ENCODE measurements at places on chromosomes 1 and 21. TPM values are rescaled to one million over a fixed set of nuclear protein-coding genes. Genes with fewer than 3 reads are reported as not detected.

DNA sequence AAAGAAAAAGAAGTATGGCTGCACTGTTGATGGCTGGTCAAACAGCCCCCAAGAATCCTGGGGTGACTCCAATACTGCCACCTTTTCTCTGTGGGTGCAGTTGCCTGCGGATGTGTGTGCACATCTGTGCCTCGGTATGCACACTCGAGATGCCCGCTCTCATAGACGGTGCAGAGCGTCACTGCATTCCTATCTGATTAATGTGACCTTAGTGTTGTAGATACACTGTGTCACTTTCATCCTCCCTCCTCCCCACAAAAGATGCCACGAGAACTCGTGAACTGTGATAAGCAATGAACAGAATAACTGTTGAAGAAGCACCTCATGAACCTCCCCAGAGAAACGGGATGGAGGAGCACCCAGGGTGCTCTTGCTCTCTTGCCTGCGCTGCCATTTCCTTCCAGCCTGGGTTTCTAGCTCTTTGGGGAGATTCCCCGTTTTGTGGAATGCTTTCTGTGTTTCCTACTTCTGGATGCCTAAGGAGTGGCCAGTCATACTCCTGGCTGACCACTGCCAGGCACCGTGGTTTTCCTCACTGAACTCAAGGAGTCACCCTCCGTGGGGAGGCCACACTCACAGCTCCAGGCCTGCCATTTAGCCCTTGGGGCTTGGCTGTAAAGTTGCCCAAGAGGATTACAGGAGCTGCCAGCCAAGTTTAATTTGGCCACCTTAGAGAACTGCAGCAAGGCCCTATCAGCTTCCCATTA, 32.0 kb downstream of the NTPCR start:
- DNase-seq, result no peak

- DNase-seq, result no peak
These were observed 11.1 kb upstream of the GJA5 start for GRCh38 chr1:147771226-147772125.

The SELE gene
- polyA plus RNA-seq, result 0.10 TPM

GRCh38 chr1:245395680-245396079, 240.9 kb downstream of the KIF26B start:
- no peak for DNase-seq

DNA sequence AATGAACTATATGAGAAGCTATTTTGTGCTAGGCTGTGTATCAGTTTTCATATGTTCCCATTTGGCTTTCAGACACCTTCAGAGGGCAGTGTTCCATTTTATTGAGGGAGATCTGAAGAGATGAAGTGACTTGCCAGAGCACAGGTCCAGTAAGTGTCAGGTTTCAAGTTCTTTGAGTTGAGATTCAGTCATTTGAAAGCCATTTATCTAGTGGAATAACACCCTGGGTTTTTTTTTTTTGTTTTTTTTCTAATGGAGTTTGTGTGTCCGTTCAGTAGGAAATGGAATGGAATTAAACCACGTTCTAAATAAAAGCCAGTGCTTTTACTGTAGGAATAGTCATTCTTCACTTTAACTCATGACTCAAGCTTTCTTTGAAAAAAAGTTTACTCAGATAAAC, 652.9 kb upstream of the USP24 start:
- no peak for DNase-seq

The PRAMEF18 gene
- polyA plus RNA-seq, result not detected

DNA sequence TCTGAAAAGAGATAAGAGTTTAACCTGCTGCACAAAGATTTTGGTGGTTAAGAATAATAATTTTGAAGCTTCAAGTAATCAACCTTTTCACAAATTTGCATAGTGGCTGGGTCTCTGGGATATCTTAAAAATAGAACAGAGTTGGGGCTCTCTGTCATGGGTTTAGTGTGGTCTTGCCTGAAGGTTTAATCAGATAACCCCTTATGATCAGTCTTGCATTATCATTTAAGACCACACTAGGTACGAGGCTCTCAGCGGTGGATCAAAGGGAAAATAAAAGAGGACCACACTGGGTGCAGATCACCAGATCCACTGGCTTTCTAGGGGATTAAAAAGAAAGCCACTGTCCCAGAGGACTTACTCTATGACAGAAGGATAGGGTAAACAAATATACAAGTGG, 19.5 kb downstream of the LRRC8C start:
- no peak for DNase-seq

The TCHH gene
- not detected for polyA plus RNA-seq

DNA sequence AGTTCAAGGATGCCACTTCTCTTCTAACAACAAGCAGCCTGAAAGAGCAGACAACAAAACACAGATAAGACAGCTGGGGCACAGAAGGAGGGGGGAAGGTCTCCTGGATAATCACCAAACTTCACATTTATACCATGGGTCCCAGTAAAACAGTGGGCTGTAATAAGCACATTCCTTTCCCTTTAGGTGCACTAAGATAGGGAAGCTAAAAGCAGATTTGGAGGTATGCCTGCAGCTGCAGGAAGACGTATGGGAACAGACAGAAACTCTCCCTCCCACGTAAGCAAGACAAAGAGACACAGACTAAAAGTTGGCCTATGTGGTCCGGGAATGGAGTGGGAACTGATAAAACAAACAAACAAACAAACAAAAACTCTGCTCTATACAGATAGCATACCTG, 612.1 kb downstream of the MRPL39 start:
- no peak for DNase-seq

The BSND gene
- not detected for polyA plus RNA-seq

The PINK1 gene
- 24.4 TPM for polyA plus RNA-seq

The PTPN14 gene
- 12.8 TPM for polyA plus RNA-seq

The C2CD4D gene
- polyA plus RNA-seq, result not detected

DNA sequence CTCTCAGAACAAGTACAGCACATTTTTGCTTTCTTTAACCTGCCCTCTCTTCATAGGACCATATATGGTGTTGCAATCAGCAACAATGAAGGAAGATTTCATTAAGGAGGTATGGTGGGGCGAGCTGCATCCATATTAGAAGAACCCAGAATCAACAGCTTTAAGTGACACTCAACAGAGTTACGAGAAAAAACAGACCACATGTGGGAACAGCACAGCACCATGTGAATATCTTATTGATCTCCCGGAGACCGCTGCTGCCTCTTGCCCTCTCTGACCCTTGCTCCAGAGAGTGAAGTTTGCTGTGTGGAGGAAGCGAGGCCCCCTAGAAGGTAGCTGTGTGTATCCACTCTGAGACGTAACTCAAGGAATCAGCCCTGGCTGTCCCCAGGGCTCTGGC, 12.9 kb downstream of the RAB42 start:
- DNase-seq, result no peak

- DNase-seq, result peak; percentile 42
These were observed 7.5 kb downstream of the MX2 start for GRCh38 chr21:41369105-41369919.

- DNase-seq, result no peak
These were observed 77.8 kb downstream of the MAN1C1 start for GRCh38 chr1:25694167-25695007.

DNA sequence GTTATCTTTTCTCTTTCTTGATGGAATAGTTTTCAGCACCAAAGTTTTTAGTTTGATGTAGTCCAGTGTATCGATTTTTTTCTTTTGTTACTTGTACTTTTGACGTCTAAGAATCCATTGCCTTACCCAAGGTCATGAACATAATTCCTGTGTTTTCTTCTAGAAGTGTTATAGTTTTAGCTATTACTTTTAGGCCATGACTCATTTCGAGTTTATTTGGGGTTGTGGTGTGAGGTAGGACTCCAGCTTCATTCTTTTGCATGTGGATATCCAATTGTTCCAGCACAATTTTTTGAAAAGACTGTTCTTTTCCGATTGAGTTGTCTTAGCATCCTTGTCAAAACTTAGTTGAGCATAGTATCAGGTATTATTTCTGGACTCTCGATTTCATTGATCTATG, 79.4 kb upstream of the SELENON start:
- DNase-seq, result no peak

DNA sequence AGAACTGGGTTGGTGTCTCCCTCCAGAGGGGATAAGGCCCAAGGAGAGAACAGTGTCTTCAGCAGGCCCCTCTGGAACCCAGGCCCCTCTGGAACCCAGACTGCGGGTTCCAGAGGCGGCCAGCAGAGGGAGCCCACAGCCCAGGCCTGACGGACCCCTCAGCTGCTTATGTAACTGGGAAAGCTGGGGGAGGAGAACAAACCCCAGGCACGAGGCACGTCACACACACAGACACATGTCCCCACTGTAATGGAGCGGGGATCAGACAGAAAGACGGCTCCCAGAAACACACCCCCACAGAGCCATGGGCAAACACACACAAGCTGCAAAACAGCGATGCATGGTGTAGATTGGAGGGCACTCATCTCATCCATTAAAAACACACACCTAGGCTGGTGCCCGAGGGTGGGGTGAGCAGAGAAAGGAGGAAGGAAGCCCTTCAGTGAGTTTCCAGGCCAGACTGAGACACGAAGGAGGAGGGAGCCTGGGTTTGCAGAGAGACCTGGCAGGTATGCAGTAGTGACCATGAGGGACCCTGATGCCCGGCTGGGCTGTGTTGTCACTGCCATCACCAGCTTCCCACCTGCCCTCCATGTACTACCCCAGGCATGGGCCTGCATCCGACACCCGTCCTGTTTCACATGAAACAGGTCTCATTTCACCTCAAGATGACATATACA, 2.8 kb upstream of the IGSF8 start:
- DNase-seq, result peak; percentile 86

GRCh38 chr1:185895208-185895900, 161.2 kb downstream of the HMCN1 start:
- DNase-seq, result no peak

All from SK-N-SH (cell line).